ENCODE measurements at places on chromosomes 11 and 22.

DNA sequence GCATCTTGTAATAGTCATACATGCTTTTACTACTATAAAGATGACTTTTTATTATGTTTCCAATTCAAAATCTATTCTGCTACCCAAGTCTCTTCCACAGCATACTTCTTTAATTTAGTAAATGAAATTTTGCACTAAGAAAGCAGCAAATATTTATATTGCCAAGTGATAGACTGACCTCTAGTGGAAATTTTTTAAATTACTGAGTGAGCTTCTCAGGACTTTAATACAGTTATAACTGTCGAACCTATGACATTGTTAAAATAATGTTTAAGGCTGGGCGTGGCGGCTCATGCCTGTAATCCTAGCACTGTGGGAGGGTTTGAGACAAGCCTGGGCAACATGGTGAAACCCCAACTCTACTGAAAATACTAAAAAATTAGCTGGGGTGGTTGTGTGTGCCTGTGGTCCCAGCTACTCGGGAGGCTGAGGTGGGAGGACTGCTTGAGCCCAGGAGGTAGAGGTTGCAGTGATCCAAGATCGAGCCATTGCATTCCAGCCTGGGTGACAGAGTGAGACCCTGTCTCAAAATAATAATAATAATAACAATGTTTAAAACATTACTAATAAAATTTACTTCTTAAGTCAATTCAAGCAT, 27.3 kb downstream of the STK33 start:
- peak; percentile 49 for DNase-seq

- no peak for DNase-seq
These were observed 531 bp downstream of the GRIK4 start for GRCh38 chr11:120511820-120512738.

DNA sequence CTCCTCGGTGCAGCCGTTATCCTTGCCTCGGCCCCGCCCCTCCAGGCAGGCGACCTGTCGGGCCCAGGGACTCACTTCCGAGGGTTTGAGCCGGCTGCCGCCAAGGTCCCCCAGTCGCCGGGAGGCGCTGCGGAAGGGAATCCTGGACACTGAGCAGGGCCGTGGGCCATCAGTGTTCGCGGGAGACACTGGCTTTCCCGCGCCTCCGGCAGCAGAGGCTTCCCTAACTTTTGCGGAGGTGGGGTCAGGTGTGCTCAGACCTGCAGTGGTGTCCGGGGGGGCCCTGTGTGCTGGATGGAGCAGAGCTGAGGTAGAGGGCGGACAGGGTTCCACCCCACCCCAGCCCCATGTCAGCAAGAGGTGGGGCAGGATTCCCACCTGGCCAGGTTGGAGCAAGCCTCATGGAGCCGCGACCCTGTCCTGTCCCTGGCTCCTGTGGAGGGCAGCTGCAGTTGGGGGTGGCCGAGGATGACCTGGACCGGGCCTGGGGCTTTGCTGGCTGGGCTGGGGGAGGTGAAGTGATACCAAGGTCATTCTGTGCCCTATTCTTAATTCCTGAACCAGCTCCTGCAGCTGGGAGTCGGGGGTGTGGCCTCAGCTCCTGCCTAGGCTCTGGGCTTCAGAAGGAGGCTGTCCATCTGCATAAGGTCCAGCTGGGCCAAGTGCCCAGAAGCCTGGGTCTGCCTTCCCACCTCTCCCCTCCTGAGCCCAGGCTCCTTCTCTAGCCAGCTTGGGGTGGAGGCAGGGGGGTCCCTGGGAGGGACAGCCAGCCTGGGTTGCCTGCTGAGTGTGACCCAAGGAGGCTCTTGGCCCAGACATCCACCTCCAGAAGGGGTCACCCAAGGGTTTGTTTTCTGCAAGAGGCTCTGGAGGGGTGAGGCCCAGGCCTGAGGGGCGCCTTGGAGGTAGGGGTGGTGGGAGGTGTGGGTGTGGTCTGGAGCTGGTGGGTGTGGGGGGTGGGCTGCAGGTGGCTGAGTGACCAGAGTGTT, 8.4 kb downstream of the TSPAN4 start:
- no peak for DNase-seq

DNA sequence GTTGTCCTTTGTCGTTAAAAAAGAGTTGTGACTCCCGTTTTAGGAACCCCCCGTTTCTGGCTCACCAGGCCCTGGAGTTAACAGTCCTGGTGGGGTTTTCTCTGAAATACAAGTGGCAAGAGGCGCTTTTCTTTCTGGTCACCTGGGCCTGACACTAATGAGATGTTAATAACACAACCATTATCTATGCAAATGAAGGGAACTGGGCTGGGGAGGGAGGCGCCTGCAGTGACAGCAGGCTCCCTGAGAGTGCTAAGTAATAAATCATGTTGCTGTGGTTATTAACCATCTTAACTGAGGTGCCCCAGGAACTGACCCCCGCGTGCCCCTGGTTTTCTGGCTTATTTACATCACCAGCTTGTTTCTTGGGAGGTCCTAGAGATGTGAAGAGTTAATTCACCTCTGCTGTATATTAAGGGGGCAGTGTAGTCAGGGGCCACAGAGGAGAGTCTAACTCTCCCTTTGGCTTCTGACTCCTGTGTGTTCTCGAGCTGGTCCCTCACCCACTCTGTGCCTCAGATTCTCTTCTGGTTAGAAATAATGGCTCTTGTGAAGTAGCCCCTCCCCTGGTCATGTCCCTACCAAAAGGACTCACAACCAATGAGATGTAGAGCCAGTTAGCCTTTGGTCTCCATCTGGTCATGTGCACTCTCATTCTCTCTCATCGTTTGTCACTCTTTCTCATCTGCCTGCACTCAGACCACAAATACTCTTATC, 276.6 kb upstream of the CADM1 start:
- DNase-seq, result no peak

DNA sequence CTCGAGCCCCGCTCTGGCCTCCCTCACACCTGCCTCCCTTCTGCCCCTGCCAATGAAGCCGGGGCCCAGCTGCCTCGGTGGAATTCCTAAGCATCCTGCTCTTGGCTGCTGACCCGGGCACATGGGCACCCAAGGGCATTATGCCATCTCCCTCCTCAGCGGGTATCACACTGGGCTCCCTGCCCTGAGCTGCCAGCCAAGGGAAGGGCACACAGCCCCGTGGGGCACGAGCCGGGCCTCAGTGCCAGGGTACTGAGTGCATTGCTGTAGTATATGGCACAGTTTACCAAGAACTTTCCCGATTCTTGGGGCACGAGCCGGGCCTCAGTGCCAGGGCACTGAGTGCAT, 43.8 kb upstream of the JAM3 start:
- DNase-seq, result no peak

GRCh38 chr22:44547371-44547770, 49.3 kb upstream of the RTL6 start:
- no peak for DNase-seq

Data from GM12865 (cell line).